NCI-H748 treated with DMSO at 0.1 percent for 48 hours (cell line): ENCODE measurements at places on chromosomes 2 and 18.
A peak's percentile ranks its signal among the peaks of the same experiment; 100 is the strongest.

- DNase-seq: no peak
Observed at GRCh38 chr2:199806179-199806578, 44.8 kb downstream of the FTCDNL1 start.

GRCh38 chr18:59005262-59005661 is 134.4 kb upstream of the SEC11C start:
- DNase-seq: no peak

DNA sequence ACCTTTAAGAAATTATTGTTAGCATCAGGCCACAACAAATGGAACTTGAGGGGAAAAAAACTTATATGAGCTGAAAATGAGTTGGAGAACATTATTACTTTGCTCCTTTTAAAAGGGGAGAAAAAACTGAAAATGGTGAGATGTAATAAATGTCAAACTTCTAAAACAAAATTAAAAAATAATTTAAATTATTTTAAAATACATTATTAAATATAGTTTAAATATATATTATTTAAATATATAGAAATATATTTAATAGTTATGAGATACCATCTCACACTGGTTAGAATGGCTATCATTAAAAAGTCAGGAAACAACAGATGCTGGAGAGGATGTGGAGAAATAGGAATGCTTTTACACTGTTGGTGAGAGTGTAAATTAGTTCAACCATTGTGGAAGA is 28.9 kb downstream of the RPIA start:
- no peak for DNase-seq

GRCh38 chr18:10329101-10329500 is 125.3 kb upstream of the APCDD1 start:
- no peak for DNase-seq

- DNase-seq: no peak
Observed at GRCh38 chr2:9895669-9896590, 52.7 kb downstream of the TAF1B start.

GRCh38 chr2:120565095-120565460 is 170.6 kb upstream of the GLI2 start:
- DNase-seq: no peak

DNA sequence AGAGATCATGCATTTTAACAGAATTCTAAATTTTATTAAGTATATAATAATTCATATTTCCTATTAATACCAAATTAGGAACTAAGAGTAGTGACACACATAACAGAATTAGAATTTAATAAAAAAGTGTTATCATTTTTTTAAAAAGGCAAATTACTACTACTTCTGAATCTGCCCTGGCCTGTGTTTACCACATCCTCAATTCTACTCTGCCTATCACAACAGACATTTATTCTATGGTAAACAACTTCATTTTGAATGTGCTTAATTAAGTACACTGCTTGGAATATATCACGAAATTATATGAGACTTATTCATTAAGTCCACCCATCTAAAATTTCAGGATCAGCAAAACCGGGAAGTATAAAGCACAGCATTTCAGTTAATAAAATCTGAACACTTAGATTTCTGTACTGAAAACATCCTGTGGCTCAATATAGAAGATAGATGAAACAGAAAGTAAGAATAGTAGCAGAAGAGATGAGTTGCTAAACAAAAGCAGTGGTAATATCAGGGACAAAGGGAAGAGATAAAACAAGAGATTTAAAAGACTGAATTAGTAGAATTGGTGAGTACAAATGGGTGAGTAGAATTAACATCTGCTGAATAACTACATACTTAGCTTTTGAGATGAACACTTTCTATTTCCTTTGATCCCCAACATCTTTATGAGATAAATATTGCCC is 3.7 kb downstream of the SMC6 start:
- DNase-seq: no peak

DNA sequence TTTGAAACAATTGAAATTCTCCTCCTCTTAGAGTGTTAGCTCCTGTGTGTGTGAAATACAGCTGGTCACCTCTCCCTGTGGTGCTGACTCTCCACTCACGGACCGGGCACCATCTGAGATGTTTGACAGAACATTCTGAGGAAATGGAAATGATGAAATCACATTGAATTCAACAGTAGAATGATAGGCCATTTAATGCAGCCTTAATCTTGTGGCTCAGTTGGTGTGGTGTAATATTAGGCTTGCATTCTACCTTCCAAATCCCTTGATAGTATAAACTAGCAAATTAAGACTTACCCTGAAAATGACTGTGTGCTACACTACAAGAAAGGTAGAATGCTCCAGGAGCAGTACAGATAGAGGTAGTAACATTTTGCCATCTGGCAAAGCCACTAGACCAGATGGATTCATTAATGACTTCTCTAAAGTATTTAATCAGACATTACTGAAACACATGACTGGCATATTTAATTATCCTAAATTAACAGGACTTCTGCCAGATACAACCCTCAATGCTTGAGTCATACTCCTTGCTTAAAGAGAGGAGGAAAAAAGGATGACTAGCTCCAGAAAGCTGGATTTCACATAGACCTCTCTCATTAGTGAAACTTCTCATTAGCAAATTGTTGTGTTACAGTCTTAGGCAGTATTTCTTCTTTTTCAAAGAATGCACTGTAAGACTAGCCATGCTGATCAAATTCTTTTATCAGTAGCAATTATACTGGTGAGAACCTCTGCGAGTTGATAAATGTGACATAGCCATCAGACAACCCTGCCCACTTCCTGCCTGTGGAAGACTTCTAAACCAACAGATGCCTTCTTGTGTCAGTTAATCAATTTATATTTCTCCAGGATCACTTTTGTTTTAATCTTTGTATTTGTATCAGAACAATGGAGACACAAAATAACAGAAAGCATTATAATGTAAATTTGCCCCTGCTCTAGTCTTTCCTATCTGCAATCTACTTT is 80.6 kb downstream of the EML6 start:
- DNase-seq: no peak

GRCh38 chr2:242002944-242003343 is 133.4 kb downstream of the RTP5 start:
- no peak for DNase-seq

GRCh38 chr2:233855345-233855744 is 1.0 kb upstream of the HJURP start:
- DNase-seq: no peak

DNA sequence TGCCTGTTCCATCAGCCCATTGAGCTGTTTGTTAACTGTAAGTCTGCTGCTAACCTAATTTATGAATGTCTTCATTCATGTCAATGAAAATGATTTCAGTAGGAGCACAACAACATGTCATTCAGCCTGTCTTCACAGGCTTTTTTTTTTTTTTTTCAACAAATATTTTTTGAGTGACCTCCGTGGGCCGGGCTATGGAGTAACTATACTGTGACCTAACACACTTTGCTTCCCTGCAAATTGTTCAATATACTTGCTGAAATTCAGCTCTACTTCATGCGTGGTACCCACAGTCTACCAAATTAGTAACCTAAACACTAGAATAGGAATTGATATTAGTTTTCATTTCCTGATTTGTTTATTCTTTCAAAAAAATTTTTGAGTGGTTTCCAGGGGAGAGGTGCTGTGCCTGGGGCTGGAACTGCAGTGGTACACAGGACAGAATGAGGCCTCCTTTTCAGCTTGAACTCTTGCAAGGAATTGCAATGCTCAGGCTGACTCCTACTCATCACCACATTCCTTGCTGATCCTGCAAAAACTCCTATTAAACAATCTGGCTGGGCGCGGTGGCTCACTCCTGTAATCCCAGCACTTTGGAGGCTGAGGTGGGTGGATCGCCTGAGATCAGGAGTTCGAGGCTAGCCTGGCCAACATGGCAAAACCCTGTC is 87.1 kb downstream of the CDH20 start:
- DNase-seq: no peak

- no peak for DNase-seq
Observed at GRCh38 chr2:37918742-37919186, 6.3 kb upstream of the RMDN2 start.

DNA sequence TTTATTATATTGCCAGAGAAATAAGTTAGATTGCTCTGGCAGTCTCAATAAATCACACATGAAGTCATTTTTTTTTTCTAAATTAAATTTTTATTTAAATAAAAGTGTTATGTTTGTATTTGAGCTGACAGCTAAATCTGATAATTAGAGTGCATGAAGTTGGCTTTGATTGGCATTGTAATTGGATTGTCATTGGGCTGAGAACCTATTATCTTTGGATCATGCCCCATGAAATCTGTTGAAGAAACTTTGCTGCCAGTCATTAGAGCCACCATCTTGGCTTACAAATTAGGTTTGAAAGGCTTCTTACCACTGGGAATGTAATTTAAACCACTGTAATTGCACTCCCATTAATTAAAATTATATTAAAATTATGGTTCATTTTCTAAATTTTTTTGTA is 507.9 kb upstream of the FANCL start:
- no peak for DNase-seq

- peak; percentile 59 for DNase-seq
Observed at GRCh38 chr2:231198291-231199173, at the start of gene ARMC9. ARMC9 (plus strand) TSS chr2:231198631; CDS start chr2:231206239, 7,608 bp downstream.

- DNase-seq: no peak
Observed at GRCh38 chr2:239601880-239602279, 201.1 kb upstream of the HDAC4 start.

- no peak for DNase-seq
Observed at GRCh38 chr2:113178069-113178746, 4.4 kb downstream of the PSD4 start.

GRCh38 chr18:55610506-55610905 is 22.5 kb upstream of the TCF4 start:
- no peak for DNase-seq

- DNase-seq: no peak
Observed at GRCh38 chr2:24675338-24675737, 117.9 kb downstream of the PTRHD1 start.

DNA sequence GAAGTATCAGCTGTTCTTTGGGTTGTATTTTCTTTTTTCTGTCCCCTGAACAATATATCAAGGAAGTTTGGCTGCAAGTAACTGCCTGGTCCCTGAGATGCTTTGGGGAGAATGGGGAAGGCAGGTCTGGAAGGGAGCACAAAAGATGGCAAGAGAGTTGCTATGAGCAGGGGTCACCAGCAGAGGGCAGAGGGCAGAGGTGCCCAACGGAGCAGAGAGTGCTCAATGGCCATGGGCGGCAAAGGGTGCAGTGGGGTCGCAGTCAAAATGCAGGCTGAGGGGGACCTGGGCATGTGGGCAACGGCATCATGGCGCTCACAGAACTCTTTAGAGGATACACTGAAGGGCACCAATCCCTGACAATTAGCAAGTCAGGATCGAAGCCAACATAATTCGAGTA is 107.7 kb upstream of the ATP8B1 start:
- DNase-seq: no peak

GRCh38 chr2:191844706-191845105 is 2.2 kb downstream of the CAVIN2 start:
- DNase-seq: no peak

DNA sequence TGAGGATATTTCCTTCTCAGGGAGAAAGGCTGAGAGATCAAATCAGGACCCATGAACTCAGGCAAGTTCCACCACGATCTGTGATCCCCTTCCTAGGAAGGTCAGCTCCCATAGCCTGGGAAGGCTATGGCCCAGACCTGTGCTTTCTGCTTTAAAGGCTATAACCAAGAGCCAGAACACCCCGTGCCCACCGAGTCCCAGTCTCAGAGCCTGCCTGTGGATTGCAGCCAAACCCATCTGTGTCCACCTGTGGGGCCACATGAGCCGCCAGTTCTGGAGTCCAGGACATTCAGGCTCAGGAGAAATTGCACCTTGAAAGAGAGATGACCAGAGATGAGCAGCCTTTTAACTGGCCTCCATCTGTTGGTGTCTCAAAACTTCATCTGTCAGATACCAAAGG is 46.9 kb downstream of the MAL start:
- DNase-seq: no peak

- DNase-seq: no peak
Observed at GRCh38 chr2:109419960-109420370, 193.8 kb downstream of the SEPTIN10 start.

GRCh38 chr2:44943693-44944101 is 2.2 kb downstream of the SIX3 start:
- no peak for DNase-seq

DNA sequence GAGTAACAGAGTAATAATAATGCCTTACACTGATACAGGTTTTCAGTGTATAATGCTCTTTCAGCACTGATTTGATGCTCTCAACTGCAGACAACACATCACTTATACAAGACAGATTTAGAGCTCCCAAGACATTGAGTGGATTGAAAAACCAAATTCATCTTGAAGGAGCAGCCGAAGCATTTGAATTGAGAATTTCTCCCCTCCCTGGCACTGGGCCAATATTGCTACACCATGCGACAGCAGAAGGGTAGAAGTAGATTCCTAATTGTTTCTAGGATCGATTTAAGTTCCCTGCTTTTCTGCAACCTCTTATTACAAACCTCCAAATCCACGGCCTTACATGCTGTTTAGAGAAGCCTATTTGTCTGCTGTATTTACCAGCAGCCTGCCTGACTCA is 15.5 kb downstream of the CENPA start:
- no peak for DNase-seq

DNA sequence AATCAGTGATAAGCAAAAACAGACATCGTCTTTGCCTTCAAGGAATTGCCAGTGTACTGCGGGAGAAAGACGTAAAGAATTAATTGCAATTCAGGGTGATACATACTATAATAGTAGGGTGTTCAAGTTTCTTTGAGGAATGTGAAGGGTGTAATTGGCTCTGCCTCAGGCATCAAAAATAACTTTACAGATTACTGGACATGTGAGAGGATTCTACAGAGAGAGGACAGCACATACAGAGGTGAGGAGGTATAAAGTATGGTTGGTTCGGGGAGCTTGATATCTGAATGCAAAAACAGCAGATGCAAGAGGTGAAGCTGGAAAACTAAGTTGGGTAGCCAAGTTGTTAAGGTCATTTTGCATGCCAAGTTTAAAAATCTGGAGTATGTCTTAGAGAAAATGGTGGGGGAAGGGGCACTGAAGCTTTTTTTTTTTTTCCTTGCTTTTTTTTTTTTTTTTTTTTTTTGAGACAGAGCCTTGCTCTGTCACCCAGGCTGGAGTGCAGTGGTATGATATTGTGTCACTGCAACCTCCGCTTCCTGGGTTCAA is 227.5 kb upstream of the FOSL2 start:
- no peak for DNase-seq

GRCh38 chr2:29733213-29733612 is 188.2 kb downstream of the ALK start:
- no peak for DNase-seq

- no peak for DNase-seq
Observed at GRCh38 chr2:234913208-234913626, 38.6 kb upstream of the SH3BP4 start.

DNA sequence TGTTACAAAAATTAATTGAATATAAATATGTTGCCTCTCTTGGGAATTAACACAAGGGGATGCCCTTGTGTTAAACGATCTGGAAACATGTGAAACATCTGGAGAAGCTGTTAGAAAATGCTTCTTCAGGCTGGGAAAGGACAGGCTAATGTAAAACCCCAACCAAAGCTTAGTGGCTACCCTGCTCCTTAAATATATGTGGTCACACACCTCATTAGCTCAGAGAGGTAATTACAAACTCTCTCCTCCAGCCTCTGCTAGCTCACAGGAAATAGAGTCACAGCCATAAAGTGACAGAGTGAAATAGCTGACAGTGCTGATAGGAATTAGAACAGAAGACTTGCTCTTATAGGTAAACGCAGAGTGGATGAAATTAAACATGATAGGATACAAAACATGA is 155.9 kb downstream of the RAB3GAP1 start:
- DNase-seq: no peak
